Activated CD8-positive, alpha-beta memory T cell treated with anti-CD3 and anti-CD28 coated beads for 1 hour (primary cell): ENCODE measurements at places on chromosomes 4 and X.

DNA sequence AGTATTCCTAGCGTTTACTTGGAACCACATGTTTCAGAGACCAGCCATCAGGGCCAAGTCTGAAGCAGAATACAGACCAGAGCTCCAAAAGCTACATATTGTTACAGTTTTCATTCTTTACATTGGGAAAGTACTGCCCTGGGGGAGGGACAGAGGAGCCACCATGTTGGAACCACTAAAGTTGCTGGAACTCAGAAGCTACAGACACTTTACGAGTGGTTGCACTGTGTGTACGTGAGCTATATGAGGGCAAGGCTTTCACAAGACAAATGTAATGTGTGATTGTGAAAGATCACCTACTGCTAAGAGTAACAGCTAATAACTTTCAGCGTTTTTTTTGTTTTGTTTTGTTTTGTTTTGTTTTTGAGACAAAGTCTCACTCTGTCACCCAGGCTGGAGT, 11.7 kb downstream of the GPC3 start:
- DNase-seq: no peak

- DNase-seq: no peak
Measured at GRCh38 chr4:155632310-155632840, 34.3 kb upstream of the GUCY1A1 start.

GRCh38 chrX:123399709-123400108, 215.6 kb downstream of the GRIA3 start:
- no peak for DNase-seq

GRCh38 chr4:185524888-185525863, 10.1 kb downstream of the PDLIM3 start:
- DNase-seq: no peak

DNA sequence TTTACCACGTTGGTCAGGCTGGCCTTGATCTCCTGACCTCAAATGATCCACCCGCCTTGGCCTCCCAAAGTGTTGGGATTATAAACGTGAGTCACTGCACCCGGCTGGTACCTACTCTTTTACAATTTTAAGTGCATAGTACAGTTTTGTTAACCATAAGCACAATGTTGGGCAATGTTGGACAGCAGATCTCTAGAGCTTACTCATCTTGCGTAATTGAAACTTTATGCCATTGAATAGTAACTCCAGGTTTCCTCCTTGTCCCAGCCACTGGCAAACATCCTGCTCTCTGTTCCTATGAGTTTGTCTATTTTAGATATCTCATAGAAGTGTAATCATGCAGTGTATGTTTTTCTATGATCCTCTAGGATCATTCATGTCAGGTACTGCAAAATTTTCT, 9.3 kb upstream of the CPE start:
- no peak for DNase-seq

DNA sequence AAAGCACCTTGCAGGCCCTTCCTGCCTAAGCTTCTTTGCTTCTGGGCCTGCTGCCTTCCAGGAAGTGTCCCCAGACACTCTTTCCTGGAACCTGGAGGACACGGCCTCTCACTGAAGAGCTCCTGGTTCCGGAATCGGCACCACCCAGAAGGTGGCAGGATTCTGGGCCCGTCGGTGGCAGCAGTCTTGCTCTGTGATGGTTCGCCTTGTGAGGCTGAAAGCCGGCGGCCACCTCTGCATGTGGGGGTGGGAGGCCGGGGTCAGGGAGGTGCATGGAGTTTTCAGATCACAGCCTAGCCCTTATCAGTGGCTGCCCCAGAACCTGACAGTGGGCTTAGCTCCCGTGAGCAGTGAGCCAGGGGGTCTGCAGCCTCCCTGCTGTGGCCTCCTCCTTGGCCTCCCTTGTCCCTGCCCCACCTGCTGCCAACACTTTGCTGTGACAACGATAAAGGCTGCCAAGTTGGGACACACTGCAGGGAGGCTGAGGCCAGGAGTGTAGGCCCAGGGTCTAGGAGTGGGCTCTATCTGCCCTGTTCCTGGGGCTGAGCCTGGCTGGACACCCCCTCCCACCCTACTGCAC, 30.8 kb upstream of the GPR78 start:
- DNase-seq: no peak

GRCh38 chr4:24741910-24742309, 53.5 kb upstream of the SOD3 start:
- no peak for DNase-seq

DNA sequence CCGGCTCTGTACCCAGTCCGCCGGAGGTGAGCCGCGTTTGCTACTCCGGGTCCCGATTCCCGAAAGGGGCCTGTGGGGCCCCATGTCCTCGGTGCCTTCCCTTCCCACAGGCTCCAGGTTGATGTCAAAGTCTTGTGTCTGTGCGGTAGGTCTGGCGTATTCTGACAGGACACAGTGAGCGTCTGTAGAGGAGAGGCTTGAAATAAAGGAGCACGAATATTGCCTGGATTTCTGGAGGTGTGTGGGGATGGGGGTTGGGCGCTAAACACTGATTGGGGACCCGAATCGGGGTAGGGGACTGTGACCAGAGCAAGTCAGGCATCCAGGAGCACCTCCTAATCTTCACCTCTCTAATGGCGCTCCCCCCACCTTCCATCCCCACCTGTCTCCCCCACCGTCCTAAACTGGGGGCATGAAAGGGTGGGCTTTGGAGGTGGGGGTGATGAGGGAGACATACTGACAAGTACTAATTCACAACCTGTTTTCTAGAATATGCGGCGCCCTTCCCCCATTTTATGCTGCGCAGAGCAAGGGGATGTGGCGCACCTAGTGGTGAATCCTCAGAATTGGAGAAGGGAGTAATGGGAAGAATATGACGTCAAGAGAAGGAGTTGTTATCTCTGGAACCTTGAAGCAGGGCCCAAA, 855 bp downstream of the GPRASP2 start:
- DNase-seq: no peak

GRCh38 chr4:22485737-22486136, 30.1 kb downstream of the ADGRA3 start:
- DNase-seq: no peak

DNA sequence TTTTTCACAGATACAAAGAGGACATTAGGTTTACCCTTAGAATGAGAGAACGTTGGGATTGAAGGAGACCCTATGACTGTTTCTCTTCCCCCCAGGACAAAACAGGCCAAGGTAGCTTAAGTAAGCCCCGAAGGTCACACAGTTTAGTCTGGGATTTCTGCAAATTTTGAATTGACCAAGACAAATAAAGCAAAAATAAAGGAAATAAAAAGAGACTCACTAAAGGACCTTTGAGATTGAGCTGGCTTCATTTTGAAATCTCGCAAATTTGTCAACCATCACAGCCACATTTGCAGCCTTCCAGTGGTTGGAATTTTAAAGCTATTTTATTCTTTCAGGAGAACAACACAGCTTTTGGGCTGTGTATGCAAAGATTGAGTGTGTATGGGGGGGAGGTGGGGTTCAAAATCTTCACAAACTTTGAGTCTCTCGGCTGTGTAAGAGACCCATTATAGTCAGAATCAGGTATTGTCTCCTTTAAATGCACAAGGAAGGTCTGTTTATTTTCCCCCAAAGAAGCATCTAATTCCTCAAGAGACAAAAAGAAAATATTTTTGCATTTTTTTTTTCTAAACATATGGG, 4.2 kb downstream of the TMSB4X start:
- no peak for DNase-seq

- no peak for DNase-seq
Measured at GRCh38 chrX:54807524-54808108, at the start of gene MAGED2. MAGED2 (plus strand) TSS chrX:54807745; CDS start chrX:54809332, 1,587 bp downstream.

GRCh38 chr4:87087015-87087414, 133.4 kb downstream of the KLHL8 start:
- no peak for DNase-seq

GRCh38 chr4:23970201-23970850, 80.5 kb upstream of the PPARGC1A start:
- no peak for DNase-seq

DNA sequence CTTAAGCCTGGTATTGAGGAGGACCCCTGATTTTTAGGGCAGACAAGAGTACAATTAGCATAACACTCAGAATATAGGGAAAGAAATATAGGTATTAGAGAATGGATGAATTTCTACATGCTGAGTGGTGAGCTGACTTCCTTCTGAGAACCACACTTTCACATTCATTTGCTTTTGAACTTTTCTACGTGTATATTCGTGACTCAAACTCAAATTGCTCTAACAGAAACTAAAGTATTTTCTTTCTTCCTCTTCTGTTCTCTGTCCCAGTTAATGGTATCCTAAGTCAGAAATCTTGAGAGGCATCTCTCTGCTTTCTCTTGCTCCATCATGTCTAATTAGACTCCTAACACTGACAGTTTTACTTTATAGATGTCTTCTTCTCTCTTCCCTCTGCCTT, 103.2 kb upstream of the CITED1 start:
- DNase-seq: no peak

DNA sequence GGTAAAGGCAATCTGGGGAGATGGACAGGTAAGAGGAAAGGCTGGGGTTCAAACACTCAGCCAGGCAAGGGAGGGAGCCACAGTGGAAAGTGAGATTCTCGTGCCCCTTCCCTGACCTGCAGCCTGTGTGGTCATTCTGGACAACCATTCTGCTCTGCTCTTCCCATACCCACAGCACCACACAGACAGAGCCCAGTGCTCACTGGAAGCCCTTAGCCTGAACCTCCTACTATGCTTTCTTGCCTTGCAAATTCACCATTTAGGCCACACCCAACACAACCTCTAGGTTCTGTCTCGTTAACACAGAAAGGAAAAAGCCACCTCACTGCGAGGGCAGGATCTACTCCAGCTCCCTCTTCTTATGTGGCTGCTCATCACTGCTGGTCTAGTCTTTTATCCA, 92.7 kb downstream of the SHISA3 start:
- no peak for DNase-seq

- DNase-seq: no peak
Measured at GRCh38 chr4:108351791-108352190, 183.1 kb upstream of the LEF1 start.

- no peak for DNase-seq
Measured at GRCh38 chr4:181161669-181162068, 1081.5 kb upstream of the TENM3 start.

- no peak for DNase-seq
Measured at GRCh38 chrX:112678831-112679230, 907 bp downstream of the LHFPL1 start.

GRCh38 chr4:632926-633325, 7.6 kb downstream of the PDE6B start:
- DNase-seq: no peak

- no peak for DNase-seq
Measured at GRCh38 chr4:54100595-54101189, 729 bp downstream of the GSX2 start.
